ENCODE measurements at places on chromosomes 12 and 14.
A peak's percentile ranks its signal among the peaks of the same experiment; 100 is the strongest.

DNA sequence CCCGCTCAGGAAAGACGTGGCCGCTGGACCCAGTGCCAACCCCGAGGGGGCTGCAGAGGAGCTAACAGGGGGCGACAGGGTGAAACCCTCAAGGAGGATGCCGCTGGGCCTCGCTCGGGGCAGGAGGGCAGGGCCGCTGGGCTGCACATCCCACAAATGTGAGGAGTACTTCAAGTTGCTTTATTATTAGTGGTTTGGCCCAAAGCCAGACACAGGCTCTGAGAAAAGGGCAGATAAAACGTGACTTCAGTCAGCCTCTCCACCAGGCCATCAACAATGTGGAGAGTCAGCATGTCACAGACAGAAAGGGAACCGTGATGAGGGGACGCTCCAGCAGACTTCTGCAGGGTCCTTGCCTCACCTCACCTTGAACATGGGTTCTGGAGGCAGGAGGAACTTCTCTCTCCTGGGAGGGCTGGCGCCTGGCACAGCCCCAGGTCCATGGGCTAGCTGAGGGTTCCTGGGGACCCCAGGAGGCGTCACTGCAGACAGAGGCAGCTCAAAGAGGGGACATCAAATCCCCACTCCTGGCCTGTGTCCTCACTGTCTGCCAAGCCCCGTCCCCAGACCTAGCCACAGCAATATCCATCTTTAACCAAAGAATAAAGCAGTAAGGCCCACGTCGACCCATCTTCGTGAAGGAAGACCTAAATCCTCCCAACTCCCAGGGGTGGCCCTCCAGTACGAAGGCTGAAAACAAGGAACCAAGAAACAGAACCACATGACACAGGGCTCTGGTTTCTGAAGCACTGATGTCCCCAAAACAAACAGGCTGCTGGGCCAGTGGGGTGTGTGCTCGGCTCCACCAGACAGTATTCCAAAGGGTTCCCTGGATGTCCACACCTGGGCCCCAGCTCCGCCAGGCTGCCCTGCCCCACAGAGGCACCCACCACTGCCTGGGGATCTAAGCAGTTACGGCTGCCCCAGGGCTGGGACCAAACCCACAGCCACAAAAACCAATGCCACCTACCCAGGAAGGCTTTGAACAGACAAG, 35.1 kb downstream of the CCDC85C start:
- DNase-seq = peak; percentile 32

DNA sequence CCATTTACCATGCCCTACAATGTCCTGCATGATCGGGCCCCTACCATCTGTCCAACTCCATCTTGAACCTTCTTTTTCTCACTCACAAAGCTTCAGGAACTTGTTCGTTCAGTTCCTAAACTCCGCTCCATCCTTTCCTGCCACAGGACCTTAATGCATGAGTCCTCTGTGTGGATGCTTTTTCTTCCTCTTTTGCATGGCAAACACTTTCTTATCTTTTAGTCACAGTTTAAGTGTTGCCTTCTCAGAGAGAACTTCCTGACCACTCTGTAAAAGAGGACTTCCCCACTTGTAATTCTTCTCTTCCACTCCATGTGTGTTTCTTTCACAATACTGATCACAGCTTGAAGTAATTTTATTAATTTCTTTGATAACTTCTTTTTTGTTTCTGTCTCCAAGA, 54.4 kb upstream of the ETV6 start:
- DNase-seq = no peak

- DNase-seq = no peak
These were observed 172.8 kb downstream of the ETV6 start for GRCh38 chr12:11822081-11822834.

GRCh38 chr12:27434673-27435565, 11.6 kb upstream of the SMCO2 start:
- peak; percentile 47 for DNase-seq

DNA sequence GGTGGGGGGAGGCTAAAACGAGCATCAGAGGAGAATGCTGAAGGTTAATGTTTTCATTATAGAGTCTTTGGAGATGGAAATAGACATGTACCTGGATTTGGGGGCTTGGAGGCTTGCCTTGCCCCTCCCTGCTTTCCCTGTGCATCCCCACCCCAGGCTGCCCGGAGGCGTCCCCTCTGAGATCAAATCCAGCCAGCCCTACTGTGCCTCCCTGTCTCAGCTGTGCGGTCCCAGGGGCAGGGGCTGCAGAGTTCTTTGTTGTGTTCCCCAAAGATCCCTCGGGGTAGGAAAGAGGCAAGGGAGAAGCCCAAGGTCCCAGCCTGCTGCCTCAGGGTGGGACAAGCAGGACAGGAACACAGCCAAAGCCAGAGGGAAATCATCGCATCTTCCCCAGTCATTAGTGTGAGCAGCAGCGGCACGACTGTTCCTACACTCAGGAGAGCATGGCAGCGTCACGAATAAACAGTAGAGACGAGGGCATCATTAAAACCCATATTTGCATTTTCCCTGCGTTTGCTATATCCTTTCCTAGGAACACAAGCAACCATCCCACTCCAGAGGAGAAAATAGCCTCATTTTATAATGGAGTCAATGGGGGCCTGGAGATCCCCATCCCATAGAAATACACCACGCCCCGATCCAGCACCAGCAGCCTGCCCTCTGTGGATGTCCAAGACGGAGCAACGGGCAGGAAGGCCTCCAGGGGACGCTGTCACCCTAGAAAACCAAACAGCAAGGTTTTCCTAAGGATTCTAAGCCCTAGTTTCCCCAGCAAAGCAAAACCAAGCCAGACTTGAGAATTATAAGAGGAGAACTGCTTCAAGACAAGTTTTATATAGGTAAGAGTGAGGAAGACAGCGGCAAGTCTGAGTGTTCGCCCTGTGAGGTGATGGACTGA, 32.4 kb downstream of the ANO2 start:
- DNase-seq = no peak

DNA sequence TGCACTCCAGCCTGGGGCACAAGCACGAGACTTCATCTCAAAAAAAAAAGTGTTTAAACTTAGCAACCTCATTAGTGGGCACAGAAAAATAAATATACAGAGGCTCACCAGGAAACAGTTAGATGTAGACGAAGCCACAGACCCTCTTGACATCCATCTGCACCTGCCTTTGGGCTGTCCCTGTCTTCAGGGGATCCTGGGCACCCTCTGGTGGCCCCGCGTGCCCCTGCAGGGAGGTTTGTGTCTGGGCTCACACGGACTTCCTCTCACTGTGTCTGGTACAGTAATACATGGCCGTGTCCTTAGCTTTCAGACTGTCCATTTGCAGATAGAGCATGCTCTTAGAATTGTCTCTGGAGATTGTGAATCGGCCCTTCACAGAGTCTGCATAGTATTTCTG, 916.5 kb downstream of the TMEM121 start:
- DNase-seq = no peak

DNA sequence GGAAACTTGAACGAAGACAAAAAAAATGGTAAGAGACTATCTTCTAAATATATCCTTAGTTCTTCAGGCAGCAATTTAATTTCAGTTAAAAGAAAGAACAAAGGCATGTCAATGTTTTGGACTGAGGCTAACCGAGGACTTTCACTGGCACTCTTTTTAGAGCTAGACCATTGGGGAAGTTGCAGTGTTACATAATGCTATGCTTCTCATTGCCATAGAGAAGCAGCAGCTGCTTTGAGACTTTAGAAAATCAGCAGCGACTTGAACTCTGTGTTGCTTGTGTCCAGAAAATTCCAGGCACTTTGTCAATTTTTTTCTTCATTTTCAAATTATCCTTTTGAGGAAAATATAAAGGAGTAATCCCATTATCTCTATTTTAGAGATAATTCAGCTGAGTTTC, 964.2 kb downstream of the NRXN3 start:
- DNase-seq = no peak

DNA sequence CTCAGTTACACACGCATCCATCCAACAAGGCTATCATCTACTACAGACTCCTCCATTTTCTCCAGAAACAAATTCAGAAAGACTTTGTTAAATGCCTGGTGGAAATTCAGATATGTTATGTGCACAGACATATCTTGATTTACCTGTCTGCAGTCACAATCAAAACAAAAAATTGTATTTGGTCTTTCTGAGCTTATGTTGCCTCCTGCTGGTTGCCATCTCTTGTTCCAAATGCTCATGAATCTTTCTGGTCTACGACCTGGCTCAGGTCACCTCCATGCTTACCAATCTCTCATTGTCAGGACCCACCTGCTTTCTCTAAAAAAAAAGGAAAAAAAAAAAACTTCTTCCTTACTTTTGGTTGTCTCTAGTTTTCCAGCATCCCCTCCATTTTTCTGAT, 169.2 kb upstream of the PLXNC1 start:
- DNase-seq = peak; percentile 16

- DNase-seq = no peak
These were observed 73.6 kb downstream of the ANO6 start for GRCh38 chr12:45289245-45290215.

GRCh38 chr12:132075714-132076553, 68.2 kb downstream of the DDX51 start:
- DNase-seq = no peak

- no peak for DNase-seq
These were observed 76.1 kb downstream of the EPS8 start for GRCh38 chr12:15712823-15713660.

DNA sequence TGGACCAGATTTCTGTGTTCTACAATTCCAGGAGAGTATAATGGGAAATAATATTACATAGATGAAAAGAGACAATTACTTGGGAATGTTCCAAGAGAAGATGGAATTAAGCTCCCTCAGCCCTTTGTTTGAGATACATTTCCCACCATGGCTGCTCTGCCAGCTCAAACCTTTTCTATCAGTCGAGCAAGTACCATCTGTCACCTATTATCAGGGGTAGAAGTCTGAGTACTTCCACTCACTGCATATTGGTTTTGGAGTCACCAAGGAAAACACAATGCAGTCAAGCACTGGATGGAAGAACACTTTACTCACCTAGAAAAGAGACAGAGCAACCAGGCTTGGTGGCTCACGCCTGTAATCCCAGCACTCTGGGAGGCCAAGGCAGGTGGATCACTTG, 270.4 kb upstream of the FAR2 start:
- DNase-seq = no peak

DNA sequence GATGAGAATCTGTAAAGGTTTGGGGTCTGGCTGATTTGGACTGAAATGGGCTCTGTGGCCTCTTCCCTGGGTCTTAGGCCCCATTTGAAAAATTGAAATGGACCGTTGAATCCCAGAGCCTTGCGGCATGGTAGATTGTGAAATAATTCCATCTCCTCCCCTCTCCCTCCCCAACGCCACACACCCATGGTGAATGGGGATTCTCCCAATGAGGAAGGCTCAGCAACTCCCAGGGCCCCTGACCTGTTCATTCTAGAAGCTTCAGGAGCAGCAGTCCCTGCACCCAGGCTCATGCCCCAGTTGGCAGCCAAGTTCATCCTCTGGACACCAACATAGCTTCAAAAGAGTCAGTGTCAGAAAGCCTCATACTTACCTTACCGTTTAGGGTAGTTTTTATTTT, 217.4 kb downstream of the ZFP36L1 start:
- DNase-seq = no peak

GRCh38 chr12:126704609-126705008, 1562.4 kb upstream of the TMEM132C start:
- DNase-seq = no peak

All from adipocyte (in vitro differentiated cells).